ENCODE measurements at places on chromosomes 5 and 9.

GRCh38 chr9:121863955-121864354 lies 212.5 kb downstream of the DAB2IP start:
- DNase-seq: no peak

GRCh38 chr5:61801174-61801573 lies 469.1 kb downstream of the ZSWIM6 start:
- no peak for DNase-seq

DNA sequence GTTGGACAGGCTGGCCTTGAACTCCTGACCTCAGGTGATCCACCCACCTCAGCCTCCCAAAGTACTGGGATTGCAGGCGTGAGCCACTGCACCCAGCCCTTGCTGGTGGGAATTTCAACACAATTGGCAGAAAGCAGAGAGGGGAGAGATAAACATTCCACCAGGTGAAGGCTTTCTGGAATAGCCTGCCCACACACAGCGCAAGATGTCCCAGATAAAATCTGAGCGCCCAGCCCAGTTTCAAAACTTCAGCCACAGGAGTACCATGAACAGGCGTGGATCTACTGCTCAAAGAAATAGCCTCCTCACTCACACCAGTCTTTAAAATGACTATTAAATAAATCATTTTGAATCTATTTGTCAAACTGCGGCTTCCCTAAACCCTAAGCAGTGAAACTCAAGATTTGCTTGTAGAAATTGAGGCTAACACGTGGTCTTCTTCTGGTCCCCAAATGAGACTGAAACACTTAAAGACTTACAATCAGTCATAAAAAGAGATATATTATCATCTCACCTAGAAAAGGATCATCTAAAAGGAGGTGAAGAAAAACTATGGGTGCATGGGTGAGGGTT lies 34.7 kb downstream of the CAPSL start:
- no peak for DNase-seq

DNA sequence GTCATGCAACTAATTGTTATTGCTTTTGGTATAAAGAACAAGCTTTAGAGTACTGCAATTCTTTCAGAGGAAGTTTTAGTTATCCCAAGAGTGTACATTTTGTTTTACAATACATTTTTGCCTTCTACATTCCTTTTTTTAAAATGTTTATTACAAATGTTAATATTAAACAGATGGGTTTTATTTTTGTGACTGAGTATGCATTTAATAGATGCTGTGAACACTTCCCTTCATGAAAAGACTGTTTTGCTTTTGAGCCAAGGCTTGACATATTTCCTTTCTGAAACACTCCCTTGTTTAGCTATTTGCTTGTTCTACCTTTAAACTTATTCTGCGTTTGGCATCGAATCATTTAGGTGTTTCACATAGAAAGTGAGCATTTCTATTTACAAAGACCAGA lies 14.8 kb upstream of the ZNF474 start:
- no peak for DNase-seq

- DNase-seq: no peak
These were observed 73.7 kb downstream of the PPARGC1B start for GRCh38 chr5:149803641-149804468.

GRCh38 chr9:20398536-20399338 lies 223.6 kb downstream of the MLLT3 start:
- no peak for DNase-seq

- no peak for DNase-seq
These were observed 114.5 kb downstream of the PALM2AKAP2 start for GRCh38 chr9:109894473-109894872.

Measured in activated naive CD4-positive, alpha-beta T cell treated with Interleukin-2 at 50 U/mL for 16 hours (primary cell).